AG04450 (cell line): ENCODE measurements at places on chromosomes 7 and 10.

- DNase-seq = no peak
Measured at GRCh38 chr7:73829921-73830680, 695 bp upstream of the CLDN4 start.

GRCh38 chr10:47288236-47288635, 11.8 kb upstream of the GDF10 start:
- no peak for DNase-seq

DNA sequence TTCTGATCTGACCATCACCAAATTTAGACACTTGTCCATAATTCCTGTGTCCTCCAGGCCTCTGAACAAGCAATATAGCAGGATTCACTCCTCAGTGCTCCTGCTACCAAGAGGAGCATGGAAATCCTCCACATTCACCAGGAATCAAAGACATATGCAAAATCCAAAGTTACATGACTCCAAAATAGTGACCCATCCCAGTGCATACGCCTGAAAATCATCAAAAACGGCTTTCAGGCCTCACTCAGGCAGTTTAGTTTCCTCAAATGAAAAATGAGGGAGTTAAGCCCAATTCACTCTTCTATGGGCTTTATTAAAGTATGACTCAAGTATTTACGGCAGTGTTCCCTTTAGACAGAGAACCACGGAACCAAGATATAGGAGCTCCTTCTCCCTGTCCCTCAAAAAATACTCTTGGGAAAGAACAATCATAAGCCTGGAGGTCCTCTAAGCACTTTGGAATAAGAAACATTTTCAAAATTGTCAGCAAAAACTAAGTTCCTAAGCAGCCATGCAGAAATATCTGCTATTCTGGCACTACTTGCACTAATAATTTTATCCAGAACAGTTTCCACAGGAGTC, 240.7 kb downstream of the PARD3 start:
- DNase-seq = no peak

DNA sequence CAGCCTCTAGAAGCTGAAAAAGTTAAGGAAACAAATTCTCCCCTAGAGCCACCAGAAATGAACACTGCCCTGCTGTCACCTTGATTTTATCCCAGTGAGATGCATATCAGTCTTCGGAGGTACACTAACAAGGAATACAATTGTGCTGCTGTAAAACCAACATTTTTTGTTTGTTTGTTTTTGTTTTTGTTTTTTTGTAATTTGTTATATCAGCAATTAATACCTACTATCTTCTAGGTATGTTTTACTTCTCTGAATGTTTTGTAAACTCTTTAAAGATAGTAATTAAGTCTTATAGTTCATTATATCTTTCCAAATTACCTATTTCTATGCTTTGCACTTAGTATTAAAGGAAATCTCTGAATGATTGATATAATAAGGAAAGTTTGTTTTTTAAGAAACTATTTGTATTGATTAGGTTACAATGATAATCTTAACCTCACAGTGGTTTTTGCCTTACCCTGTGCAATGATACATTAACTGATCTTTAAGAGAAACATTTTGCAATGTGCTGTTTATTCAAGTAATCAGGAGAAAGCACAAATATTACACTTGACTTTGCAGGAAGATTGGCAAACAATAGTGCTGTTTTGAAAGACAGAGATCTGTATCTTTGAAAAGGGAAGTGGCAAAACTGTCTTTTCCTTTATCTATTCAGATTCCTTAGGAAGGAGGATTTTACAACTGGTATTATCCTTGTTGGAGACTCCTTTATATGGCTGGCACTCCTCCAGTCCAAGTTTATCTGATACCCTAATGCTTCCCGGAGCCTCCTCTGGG, 11.3 kb upstream of the HGF start:
- DNase-seq = no peak

GRCh38 chr10:50544095-50544856, 79.5 kb downstream of the SGMS1 start:
- DNase-seq = no peak

DNA sequence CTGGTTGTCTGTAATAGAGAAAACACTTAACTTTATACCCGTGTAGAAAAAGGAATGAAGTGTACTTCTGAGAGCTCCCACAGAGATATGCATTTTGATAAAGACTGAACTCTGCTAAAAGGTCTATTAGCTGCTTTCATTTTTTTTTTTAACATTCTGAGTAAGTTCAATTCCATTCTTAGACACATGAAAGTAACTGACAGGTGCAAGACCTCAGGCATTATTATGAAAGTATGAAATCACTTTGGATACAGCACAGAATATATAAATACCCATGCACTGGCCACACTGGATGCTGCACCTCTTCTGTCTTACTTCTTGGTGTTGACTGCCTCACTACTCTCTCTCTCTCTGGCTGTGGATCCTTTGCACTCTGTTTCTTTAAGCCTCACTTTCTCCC, 46.2 kb downstream of the VWDE start:
- no peak for DNase-seq

- peak; percentile 26 for DNase-seq
Measured at GRCh38 chr7:130144312-130145171, 60.7 kb downstream of the TMEM209 start.

GRCh38 chr7:6691103-6691502, 15.6 kb downstream of the ZNF12 start:
- no peak for DNase-seq

DNA sequence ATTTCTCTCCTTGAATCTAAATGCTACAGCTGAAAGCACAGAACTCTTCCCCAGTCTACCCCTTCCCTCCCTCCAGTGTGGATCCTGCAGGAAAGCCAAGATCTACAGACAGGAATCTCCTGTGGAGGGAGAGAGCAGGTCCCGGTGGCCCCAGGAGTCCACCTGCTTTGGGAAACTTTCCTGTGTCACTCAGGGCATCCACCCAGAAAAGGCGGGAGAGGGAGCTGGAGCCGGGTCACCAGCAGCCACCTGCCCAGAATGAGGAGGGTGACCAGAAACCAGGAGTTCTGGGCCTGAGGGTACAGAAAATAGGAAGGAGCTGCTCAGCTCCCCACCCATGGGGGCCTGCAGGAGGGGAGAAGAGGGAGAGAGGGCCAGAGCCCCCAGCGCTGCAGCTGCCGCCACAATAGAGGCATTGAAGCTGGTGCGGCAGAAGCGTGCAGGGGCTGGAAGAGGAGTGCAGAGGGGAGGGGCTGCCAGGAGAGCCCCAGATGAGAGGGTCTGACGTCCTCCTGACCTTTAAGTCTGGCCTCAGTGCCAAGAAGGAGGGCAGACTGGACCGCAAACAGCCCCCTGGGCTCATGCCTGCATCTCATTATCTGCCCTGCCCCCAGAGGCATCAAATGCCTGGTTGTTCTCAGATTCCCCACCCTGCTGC, 56.3 kb upstream of the TMEM72 start:
- DNase-seq = no peak

- DNase-seq = no peak
Measured at GRCh38 chr10:6020826-6021225, 41.3 kb downstream of the IL2RA start.
